ENCODE measurements at places on chromosomes 11 and 22. TPM values are rescaled to one million over a fixed set of nuclear protein-coding genes. Genes with fewer than 3 reads are reported as not detected.
A peak's percentile ranks its signal among the peaks of the same experiment; 100 is the strongest.

DNA sequence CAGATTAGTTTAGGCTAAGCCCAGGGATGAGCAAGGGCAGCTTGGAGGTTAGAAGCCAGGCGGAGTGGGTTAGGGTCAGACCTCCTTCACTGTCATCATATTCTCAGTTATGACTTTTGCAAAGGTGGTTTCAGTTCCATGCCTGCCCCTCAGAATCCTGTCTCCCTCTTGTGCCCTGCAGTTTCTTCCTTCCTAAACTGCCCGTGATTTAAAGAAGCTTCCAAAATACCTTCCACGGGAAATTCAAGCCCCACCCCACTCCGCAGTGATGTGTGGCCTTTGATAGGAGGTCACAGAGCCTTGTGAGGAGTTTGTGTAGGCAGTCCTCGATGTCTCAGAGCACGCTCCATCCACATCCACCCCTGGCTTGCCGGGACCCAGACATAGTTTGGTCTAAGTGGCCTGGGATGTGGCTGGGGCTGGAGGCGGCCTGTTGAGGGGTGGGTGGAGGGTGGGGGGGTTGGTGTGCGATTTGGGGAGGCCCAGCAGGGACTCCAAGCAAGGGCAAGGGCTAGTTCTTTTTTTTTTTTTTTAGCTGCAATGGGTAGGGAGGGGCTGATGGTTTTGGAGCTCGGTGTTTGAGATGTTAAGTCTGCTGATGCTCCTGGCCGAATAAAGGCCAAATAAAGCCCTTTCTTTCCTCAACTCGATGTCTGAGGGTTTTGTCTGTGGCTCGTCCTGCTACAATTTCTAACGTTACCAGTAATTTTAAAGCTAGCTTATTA lies 1.6 kb upstream of the IFITM1 start:
- DNase-seq, result peak; percentile 25

- no peak for DNase-seq
Observed at GRCh38 chr11:6251120-6251733, 8.4 kb upstream of the CCKBR start.

GRCh38 chr11:94219771-94220170 lies 84.6 kb upstream of the IZUMO1R start:
- DNase-seq, result no peak

GRCh38 chr11:28123151-28123581 lies 15.0 kb downstream of the METTL15 start:
- no peak for DNase-seq

DNA sequence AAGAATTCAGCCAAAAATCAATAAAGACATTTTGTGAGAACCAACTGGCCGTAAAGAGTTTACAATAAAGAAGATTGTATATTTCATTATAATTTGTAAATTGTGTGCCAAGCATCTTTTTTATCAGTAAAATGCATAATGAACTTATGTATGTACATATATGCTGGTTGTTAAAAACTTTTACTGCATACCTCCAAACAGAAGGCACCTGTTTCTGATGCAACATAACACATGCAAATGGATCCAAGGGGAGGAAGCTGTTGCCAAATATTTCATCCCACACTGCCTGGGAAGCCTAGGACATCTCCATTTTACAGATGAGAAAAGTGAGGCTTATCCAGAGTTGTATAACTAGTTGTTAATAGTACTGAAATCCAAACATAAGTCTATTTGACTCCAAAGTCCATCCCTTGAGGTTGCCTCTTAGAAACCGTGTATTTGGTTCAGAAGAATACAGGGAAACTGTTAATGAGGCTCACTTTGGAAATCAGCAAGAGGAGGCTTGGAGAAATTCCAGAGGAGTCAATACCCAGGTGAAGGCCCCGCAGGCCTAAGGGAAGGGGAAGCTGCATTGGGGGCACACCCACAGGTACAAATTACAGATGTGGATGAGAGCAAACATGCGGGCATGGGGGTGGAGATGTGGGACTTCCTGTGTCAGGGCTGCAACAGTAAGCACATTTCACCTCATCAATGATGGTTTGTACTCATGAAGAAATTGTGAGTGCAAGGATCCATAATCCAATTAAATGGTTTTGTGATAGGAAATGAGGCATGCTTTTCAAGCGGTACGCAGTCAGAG lies 51.1 kb downstream of the RCN1 start:
- no peak for DNase-seq

DNA sequence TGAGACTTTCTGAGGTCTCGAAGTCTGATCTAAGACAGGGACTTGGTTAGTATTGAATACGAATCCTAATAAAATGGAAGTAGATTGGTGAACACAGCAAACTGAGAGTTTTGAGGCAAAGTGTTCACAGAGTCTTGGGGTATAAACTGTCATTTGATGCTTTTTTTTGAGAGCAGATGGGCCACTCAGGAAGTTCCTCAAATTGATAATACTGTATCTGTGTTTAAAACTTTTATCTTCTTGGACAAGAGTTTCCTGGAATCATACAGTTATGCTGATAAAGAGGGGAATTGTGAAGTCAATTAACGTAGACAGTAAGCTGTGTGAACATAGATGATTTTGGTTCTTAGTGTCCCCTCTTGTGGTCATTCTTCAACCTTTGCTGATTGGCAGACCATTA lies 80.0 kb upstream of the CLPB start:
- no peak for DNase-seq

DNA sequence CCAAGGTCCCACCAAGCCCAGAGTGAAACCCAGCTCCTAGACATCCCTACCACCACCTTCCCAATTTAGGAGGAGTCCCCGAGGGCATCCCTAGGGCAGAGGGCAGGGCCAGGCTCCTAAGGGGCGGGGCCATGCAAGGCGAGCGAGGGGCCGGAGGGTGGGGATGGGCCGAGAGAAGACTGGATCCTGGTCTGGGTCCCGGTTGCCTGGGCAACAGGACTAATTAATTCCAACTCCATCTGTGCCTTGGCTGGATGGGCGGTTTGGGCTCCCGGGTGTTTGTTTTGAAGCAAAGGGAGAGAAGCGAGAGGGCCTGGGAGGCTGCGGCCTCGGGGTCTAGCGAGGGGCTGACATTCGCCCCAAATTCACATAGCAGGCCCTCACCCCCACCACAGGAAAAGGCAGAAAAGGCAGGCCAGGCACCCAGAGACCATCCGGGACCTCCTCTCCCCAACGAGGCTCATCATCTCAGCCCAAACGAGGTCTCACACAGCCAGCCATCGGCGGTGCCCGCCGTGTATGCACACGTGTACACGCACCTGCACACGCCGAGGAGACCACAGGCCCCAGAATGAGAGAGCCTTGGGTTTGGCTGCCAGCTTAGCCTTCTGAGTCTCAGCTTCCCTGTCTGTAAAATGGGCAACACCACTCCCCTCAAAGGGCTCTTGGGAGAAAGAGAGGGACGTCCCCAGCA lies 23.9 kb downstream of the ELFN2 start:
- no peak for DNase-seq

GRCh38 chr11:76783896-76784813 lies 999 bp downstream of the TSKU start:
- DNase-seq, result no peak

DNA sequence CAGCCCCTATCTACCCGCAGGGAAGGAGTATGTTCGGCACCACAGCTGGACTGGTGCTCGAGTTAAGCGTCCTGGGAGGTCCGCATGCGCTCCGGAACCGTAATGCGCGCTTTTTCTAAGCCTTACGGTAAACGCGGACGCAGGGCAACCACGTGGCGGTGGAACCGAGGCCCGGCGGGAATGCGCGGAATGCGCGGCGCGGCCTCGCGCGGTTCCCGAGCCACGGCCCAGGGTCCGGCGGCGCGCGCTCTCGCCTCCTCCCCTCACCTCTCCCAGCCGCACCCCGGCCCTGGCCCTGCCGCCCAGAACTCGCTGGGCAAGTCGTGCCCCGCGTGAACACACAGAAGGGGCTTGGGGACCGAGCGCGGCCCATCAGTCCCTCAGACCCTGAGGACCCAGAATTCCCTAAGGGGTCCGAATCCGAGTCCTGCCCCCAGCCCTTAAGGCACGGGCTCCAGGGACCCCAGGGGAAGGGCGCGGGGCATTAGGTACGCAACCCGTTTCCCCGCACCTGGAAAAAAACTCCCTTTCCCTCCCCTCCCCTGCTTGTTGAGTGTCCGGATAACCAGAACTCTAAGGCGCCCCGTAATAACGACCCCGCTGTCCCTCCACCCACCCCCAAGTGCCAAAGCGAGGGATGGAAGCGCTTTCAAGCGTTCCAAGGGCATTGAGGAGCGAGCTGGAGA lies 4.3 kb upstream of the CCND1 start:
- peak; percentile 82 for DNase-seq

DNA sequence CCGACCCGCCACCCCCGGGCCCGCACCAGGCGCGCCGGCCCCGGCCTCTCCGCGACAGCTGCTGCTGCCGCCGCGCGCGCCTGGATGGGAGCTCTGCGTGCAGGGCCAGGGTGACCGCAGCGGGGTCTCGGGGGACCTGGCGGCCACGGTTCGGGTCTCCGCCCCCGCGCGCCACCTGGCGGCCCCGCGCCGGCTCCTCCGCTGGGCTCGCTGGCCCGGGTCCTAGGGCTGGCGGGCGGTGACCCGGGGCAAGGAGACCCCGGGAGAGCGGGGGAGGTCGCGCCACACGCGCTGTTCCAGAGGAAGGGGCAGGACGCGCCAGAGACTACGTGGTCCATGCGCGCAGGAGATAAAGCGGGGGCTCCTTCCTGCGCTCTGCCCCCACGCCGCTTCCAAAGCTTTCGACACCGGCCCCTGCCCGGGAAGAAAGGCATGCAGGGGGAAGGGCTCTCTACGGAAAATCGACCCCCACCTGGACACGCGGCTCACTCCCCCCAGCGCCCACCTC lies 562 bp downstream of the SHANK2 start:
- no peak for DNase-seq

GRCh38 chr22:27462190-27462589 lies 339.4 kb downstream of the MN1 start:
- DNase-seq, result no peak

TMEM45B gene
- 24.3 TPM for total RNA-seq

IL10RA gene
- total RNA-seq, result 21.2 TPM

CD3G gene
- total RNA-seq, result 3.8 TPM

OR8G5 gene
- total RNA-seq, result not detected

LRRC32 gene
- total RNA-seq, result 38.7 TPM

C22orf15 gene
- total RNA-seq, result 3.1 TPM

All from left lung (tissue), 14 donors.